ENCODE measurements at places on chromosomes 2 and 18. TPM values are rescaled to one million over a fixed set of nuclear protein-coding genes. Genes with fewer than 3 reads are reported as not detected.

Gene ANKRD62
- not detected for total RNA-seq

DNA sequence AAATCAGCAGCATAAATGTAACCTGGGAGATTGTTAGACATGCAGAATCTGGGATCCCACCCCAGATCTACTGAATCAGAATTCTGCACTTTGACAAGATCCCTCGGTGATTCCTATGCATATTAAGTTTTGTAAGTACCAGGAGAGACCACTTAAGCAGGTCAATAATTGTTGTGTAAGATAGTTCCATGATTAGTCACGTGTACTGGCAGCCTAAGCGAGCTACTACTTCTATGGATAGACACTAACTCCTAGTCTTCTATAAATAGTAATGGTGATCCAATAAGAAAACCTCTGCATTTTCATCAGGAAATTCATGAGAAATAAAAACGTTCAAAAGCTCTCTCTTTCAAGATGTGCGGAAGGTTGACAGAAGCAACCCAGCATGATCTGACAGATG lies 988.2 kb upstream of the CHAC2 start:
- DNase-seq: no peak

Gene NOSTRIN
- 1.6 TPM for total RNA-seq

DNA sequence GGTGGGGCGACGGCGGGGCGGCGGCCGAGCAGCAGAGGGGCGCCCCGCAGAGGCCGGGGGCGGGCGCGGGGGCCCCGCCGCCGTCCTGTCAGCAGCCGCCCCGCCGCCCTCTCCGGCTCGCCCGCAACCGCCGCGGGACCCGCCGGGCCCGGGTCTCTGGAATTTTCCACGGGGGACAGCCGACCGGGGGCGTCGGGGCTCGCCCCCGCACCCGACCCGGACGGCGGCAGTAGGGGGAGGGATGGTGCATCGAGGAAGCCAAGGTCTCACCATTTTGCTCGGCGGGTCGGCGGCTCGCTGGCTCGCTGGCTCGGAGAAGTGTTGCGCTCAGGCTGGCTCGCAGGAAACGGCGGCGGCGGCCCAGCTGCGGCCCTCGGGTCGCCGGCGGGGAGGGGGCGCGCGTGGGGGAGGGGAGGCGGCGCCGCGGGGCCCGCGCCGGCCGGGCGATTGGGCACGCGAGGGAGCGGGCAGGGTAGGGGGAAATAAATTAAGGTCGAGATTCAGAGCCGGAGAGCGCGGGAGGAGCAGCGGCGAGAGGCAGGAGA lies 405 bp downstream of the PPP3R1 start:
- DNase-seq: no peak

DNA sequence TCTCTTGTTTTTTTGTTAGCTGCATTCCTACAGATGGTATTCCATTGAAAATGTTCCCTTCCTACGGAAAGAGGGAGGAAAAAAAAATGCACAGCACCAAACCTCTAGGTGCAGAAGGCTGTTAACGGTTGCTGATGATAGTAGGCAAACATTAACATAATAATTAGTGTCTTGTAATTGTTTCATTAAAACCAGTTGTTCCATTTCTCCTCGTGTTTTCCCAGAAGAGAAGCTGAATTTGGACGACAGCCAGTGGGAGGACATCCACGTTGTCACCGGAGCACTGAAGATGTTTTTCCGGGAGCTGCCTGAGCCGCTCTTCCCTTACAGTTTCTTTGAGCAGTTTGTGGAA lies 494.7 kb downstream of the ARHGAP15 start:
- no peak for DNase-seq

Gene DTNA
- 20.9 TPM for total RNA-seq

DNA sequence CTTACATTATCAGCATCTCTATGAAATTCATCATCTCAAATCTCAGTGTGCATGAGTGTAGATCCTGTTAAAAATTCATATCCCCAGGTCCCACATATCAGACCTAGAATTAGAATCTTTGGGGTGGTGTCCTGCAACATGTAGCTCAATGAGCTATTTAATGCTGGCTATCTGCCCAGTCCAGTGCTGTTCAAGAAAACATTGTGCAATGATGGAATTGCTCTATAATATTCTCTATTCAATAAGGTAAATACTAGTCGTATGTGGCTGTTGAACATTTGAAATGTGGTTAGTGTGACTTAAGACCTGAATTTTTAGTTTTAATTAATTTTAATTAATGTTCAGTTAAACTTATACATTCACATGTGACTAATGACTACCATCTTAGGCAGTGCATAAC lies 127.4 kb downstream of the NOL4 start:
- DNase-seq: no peak

Gene BUB1
- 113 TPM for total RNA-seq

Gene CREG2
- 0.62 TPM for total RNA-seq

GRCh38 chr2:66240286-66240685 lies 194.6 kb upstream of the MEIS1 start:
- no peak for DNase-seq

- DNase-seq: no peak
These were observed 71.2 kb downstream of the CERKL start for GRCh38 chr2:181585732-181586131.

GRCh38 chr2:18930971-18931370 lies 341.6 kb upstream of the NT5C1B start:
- no peak for DNase-seq

Gene RHBDD1
- total RNA-seq: 5.1 TPM

- peak; percentile 22 for DNase-seq
These were observed 543.0 kb downstream of the TNS1 start for GRCh38 chr2:217459680-217460405.

Gene METTL21A
- total RNA-seq: 62.9 TPM

Gene TLX2
- 1.7 TPM for total RNA-seq

DNA sequence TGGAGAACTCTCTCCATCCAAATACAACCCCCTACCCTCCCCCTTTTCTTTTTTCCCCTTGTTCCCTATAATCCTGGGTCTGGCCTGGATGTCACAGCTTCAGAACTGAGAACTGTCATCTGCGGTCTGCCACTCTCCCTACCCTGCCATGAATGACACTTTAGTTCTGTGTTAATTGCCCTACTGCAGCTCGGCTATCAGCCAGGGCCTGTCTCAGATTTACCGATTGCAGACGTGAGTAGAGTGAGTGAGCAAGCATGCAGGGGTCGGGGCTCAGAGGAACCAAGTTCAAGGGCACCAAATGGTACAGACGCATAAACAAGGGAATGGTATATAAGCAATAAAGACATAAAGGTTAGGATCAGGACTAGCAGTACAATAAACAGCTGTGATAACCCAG lies 967.8 kb downstream of the BCL11A start:
- no peak for DNase-seq

DNA sequence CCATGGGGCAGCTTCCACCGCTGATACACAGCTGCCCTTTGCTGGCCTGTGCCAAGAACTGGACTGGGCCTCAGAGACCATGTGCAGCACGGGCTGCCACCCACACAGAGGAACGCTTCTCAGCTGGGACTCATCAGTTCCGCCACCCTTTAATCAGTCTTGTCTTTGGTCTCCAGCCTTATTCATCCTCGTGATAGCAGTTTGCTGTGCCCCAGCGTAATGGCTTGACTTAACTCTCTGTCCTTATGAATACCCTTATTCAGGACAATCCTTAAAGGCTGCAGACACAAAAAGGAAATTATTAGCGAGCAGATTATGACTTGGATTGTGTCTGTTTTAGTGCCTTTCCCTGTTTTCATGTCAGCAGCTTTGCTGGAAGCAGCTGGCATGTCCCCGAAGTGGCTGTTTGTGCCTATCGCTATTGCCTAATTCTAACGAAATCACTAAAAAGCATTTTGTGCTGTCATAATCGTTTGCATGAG lies 108.9 kb upstream of the DAPL1 start:
- no peak for DNase-seq

- DNase-seq: no peak
These were observed 993.6 kb downstream of the LRP1B start for GRCh38 chr2:141137122-141137693.

Gene TMEFF2
- total RNA-seq: 15.2 TPM

Gene SLC9A2
- 1.2 TPM for total RNA-seq

Gene DRC1
- total RNA-seq: not detected

GRCh38 chr2:3443083-3443482 lies 63.6 kb downstream of the TRAPPC12 start:
- no peak for DNase-seq

Gene MYO7B
- total RNA-seq: 6.1 TPM

Gene ALK
- total RNA-seq: 0.26 TPM

Gene CCDC74B
- 60.1 TPM for total RNA-seq

Gene EPAS1
- 8.0 TPM for total RNA-seq

Gene C2orf68
- 27.2 TPM for total RNA-seq

- DNase-seq: no peak
These were observed 6.4 kb upstream of the NLRC4 start for GRCh38 chr2:32271063-32271462.

- DNase-seq: no peak
These were observed 146.1 kb upstream of the WDSUB1 start for GRCh38 chr2:159432610-159433009.

- DNase-seq: no peak
These were observed 46.3 kb downstream of the ATL2 start for GRCh38 chr2:38330754-38331153.

DNA sequence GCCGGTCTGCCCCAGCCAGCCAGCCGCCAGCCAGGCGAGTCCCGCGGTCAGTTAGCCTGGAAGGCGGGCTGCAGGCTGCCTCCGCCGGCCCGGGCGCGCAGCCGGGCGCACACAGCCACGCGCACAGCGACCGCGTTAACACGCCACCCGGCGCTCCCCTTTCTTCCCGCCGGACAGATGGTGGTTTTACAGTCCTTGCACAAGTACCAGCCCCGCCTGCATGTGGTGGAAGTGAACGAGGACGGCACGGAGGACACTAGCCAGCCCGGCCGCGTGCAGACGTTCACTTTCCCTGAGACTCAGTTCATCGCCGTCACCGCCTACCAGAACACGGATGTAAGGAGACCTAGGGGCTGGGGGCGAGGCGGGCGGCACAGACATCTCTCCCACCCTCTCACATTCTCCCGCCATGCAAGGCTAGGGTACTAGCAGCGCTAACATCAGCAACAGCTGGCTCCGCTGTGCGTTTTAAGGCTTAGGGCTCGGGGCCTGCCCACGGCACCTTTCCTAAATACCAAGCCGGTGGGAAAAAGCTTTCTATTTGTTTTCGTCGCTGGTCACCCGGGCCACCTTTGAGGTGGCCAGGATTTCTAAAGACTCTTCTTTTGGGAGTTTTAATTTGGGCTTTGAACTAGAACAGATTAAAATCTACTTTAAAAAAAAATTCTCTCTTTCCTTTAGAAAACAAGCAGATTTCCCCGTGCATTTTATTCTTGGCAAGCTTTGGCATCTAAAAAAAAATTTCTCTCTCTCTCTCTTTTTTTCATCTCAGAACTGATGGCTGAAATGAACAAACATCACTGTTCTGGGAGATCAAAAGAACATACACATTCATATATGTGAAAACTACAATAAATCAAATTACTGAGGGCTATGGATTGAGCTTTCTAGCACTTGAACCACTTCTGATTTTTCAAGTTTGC lies 2.9 kb downstream of the TBR1 start:
- DNase-seq: no peak

GRCh38 chr2:220930271-220931076 lies 641.6 kb downstream of the EPHA4 start:
- no peak for DNase-seq

- peak; percentile 77 for DNase-seq
These were observed 161.2 kb upstream of the PIEZO2 start for GRCh38 chr18:11310476-11311086.

Gene RGPD4
- total RNA-seq: not detected

DNA sequence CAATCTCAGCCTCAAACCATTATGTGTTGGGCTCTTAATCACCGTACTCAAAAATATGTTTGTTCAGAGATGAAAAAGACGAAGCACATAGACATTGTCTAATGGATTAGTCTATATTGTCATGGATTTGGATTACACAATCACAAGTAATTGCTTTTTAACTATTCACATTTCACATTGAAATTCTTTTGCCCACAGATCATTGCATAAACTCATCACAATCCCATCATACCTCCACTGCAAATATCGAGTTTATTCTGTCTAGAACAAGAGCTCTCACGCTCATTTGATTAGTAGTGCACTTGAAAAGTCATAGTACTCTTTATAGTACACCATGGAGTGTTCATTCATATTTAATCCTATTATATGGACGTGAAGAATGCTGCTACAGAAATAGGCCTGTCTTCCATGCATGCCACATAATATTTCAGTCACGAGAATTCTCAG lies 97.9 kb upstream of the SOX11 start:
- no peak for DNase-seq

DNA sequence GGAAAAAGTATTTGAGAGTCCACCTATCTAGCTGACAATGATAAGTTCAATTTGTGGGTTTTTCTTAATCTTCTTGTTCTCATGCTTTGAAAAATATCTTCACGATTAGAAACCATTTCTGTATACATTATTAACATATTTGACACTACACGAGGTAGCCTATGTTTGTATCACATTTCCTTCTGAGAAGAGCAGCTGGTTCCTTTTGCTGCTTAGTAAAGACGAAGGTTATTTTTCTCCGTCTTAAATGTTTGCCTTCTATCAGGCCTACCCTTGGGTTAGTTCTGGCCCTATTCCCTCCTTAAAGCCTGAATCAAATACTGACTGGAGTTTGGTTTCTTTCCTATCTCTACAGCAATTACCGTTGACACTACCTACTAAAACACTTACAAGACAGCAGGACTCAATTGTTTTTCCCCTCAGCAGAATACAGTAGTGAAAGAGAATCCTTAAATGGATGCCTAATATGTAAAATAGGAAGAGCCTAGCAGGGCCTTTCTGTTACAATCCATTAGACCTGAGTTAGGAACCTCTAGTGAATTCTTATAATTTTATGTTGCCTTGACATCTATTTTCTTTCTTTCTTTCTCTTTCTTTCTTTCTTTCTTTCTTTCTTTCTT lies 790.4 kb downstream of the EPHA4 start:
- DNase-seq: no peak

- DNase-seq: no peak
These were observed 201.2 kb downstream of the CCDC178 start for GRCh38 chr18:33239298-33239697.

DNA sequence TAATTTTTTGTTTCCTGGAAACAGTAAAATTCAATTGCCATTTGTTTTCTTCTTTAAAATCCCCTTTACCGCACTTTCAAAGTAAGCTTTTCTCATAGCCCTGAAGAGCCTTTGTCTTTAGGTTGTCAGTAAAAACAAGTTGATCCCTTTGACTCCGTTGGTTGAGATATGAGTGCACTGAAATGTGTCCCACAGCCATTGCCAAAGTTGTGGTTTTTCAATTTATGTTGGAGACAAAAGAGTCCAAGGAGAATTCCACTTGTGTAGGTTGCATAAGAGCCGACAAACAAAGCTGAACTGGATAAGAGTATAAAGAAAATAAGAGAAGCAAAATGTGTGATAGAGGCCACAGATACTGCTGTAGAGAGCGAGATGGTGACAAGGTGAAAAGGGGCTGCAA lies 26.1 kb upstream of the HNMT start:
- peak; percentile 56 for DNase-seq

Gene TUBB8B
- not detected for total RNA-seq

DNA sequence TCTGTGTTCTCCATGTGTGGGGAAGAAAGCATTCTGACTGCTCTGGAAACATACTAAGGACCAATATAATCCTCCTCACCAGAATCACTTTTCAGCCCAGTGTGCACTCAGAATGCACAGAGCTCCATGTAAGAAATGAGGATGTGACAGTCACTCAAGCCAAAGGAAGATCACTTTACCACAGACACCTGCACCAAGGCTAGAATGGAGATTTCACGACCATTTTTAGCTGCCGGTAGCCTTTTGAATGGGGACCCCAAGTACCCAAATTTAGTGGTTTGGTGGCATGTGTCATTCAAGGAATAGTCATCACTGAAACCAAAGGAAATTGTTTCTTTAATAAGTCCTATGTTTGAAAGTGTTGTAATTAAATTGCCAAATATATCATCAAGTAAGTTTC lies 613.2 kb upstream of the ACVR2A start:
- no peak for DNase-seq

Gene SIX2
- not detected for total RNA-seq

All from A172 (cell line).